Stimulated activated CD4-positive, alpha-beta T cell treated with anti-CD3 and anti-CD28 coated beads, TNF-alpha, amount 100 ng/mL, for 1 hour (primary cell): ENCODE measurements at places on chromosomes 2 and 18.

DNA sequence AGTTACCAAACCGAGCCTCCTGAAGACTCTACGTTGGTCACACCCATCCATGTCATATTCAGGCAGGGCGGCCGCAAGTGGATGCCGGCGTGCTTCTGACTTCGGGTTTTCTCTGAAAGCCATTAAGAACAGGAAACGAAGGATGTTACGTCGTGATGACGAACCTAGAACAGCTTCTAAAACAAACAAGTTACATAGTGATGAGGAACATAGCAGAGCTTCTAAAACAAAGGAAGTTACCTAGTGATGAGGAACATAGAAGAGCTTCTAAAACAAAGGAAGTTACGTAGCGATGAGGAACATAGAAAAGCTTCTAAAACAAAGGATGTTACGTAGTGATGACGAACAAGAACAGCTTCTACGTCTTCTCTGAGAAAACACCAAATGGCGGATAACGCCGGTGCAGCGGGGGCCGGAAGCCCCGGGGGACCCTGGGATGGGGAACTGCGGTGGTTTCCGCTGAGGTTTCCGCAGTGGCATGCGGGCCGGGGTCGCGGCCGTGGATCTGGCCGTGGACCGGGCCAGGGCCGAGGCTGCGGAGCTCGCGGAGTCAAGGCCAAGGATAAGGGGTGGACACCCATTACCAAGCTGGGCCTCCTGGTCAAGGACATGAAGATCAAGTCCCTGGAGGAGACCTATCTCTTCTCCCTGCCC lies 141.1 kb downstream of the SOCS6 start:
- no peak for DNase-seq

GRCh38 chr18:9091066-9091476 lies 11.4 kb upstream of the NDUFV2 start:
- no peak for DNase-seq

DNA sequence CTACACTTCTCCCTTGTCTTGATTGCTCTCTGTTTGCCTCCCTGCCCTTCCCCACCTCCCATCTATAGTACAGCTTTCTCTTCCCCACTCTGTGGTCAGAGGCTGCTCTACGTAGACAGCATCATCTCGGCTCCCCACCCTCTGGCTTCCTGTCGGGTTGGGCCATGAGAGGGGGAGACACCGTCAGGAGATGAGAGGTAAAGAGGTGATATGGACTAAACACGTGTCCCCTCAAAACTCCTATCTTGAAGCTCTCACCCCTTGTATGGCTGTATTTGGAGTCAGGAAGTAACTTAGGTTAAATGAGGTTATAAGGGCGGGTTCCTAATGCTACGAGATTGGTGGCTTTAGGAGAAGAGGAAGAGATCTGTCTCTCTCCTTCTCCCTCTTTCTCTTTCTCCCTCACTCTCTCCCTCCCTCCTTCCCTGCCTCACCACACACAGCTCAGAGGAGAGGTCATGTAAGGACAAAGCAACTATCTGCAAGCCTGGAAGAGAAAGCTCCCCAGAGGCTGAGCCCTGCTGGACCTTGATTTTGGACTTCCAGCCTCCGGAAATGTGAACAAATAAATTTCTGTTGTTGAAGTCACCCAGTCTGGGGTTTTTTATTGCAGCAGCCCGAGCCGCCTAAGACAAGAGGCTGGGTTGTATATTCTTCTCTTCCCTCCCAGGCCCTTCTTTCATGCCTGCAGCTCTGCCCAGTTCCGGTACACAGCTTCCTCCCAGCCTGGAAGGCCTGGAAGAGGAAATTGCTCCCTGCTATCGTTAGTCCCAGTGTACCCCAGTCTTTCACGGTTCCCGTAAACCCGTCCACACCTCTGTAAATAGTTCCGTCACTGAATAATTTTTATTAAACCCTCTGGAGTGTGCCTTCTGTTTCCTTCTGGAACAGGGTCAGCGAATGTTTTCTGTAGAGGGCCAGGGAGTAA lies 138.0 kb downstream of the AKAIN1 start:
- DNase-seq, result no peak

- no peak for DNase-seq
These were observed 95.6 kb upstream of the ACVR1 start for GRCh38 chr2:157971702-157972101.

- DNase-seq, result no peak
These were observed 124.8 kb downstream of the NUP35 start for GRCh38 chr2:183248866-183249567.

GRCh38 chr2:10424916-10425505 lies 23.1 kb downstream of the ODC1 start:
- DNase-seq, result no peak
